ENCODE measurements at places on chromosomes 1 and 21.

DNA sequence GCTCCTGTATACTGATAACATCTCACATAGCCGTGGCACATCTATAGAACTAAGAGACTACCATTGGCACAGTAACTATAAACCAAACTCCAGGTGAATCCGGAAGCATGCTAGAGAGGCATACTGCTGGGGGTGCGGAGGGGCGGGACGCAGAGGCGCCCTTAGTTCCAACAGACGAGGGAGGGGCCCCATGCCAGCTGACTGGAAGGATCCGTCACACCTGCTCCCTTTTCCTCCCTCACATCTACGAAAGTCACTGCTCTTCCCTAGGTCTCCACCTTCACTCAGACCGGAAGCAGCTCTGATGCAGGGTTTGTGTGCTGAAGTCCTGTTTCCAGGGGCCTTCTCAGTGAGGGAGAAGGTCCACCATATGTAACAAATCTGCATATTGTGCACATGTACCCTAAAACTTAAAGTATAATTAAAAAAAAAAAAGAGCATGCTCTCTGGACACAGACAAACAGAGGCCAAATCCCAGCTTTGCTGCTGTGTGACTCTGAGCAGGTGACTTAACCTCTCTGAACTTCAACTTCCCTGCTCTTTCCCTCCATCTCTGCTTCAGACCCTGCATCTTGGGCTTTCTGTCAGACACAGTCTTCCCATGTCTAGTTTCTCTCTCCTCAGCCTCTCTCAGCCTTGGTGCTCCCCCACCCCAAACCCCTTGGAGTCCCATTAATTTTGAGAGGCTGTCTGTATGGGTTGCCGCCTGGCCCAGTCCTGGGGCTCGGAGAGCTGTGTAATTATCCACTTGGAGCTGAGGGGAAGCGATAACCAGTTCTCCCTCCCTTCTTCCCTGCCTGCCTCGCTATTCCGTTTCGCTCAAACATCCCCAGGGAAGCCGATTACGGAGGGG is 7.8 kb upstream of the GJB5 start:
- no peak for DNase-seq

DNA sequence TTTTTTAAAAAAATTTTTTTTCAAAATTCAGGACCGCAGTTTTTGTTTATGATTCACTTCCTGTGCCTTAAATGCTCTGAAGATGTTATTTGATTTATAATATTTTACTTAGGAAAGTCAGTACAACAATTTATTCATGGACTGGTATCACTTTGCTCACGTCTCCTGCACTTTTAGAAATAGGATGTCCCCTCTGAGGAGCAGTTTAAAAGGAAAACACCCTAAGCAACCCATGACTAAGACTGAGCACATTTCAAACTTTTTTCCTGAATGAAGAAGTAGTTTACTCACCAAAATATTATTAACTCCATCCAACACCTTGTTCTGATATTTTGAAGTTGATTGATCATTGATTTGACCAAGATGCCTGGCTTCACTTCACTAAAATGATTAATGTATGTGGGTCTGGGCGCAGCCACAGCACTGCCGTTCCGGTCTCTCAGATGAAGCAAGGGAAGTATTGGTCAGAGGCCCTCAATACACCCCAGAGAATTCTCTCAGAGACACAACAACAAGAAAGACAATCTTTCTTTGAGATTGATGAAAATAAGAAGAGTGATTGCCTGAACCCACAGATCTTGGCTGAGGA is 223.9 kb downstream of the TGFB2 start:
- DNase-seq, result peak; percentile 38

- DNase-seq, result no peak
These were observed 26.1 kb downstream of the PCAT6 start for GRCh38 chr1:202836623-202837403.

DNA sequence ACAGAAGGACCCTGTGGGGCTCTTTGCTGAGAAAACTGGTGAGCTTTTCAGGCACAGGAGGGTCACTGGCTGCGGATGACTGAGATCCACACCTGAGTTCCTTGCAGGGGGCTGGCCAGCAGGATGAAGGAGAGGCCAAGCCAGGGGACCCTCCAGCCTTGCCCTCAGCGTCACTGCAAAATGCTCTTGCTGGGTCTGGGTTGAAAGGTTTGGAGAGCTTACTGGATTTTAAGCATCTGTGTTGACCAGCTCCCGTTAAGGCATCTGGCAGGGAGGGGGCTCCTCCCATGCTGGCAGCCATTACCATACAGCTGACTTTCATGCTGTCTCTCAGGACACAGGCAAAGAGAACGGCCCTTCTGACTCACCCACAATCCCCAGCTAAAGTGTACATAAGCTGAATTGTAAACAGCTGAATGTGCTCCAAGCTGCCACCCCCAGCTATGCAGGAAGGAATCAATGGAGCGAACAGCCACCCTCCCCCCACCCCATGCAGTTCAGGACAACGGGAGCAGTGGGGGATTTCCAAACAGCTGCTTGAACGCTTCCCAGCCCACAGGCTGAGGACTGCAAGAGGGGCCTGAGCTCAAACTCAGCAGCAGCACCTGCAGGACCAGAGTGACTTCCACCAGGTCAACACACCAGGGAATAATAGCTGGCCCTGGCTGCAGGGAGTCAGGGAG is 21.3 kb upstream of the A3GALT2 start:
- peak; percentile 97 for DNase-seq

DNA sequence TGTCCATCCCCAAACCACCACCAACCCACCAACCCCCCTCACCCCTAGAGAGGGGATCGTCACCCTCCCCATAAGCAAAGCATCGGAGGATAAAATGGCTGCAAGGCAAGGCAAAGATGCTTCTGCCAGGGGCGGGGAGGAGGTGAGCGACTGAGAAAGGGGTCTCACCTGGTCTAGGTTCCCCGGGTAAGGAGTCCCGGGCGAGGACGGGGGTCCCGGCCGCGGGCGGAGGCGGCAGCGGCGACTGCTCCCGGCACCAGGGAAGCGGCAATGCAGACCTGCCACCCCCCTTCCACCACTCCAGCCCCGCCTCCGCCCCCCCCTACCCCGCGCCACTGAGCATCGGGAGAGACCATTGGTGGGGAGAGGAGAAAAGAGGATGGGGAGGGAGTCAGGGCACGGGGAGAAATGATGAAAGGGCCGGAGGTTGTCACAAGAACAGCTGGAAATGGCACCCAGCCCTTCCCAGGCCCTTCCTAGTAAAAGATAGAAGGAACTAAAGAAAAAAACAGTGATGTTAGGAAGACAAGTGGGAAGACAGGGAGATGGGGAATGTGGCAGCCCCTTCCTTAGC is at the start of gene SV2A:
Gene SV2A (minus strand): TSS at position 274 of the 574 bp plus-strand sequence. CDS start 4,004 bp downstream, outside the sequence.
- DNase-seq, result peak; percentile 72

DNA sequence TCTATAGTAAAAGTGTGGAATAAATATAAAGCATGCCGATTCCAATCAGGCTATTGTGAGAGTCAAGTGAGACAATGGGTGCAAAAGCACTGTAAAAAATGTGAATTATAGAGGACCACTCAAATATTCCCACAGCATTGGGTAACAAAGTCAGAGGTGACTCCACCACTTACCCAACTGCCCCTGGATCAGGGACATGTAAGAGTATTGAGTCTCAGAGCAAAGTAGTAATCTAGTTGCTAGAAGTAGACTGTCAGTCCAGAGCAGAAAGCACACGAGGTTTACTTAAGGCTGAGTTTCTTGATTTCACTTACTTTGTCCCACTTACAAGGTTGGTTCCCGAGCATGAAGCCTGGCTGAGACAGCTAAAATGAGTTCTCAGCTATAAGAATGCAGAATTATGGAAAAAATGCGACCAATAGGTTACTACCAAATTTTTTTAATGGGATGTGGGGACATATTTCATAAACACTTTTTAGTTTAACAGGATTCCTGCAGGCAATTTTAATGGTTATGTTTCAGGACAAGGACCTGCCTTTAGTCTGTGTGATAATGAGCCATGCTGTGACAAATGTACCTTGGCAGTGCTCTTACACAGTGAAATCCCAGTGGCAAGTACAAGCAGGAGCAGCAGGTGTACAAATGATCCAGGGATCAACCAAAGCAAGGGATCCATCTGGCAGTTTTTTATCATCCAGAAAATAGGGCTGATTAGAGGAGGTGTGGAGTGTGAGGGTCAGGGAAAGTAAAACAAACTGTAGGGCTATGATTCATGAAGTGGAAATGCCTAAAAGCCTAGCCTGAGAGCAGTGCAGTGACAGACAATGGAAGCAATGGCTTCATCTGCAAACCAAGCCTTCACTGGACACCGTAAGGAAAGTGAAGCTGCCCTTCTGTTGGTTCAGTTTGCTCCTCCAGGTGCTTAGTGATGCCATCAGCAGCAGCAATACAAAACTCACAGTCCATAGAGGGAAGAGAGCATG is 156.2 kb upstream of the SPAG17 start:
- DNase-seq, result peak; percentile 53

- no peak for DNase-seq
These were observed 691 bp downstream of the UTP11 start for GRCh38 chr1:38013227-38013622.

- DNase-seq, result peak; percentile 63
These were observed 89.7 kb upstream of the RUNX1 start for GRCh38 chr21:35138665-35139381.

- peak; percentile 28 for DNase-seq
These were observed 121.3 kb downstream of the SEC16B start for GRCh38 chr1:177848577-177848976.

GRCh38 chr1:105678334-105678733 is 1378.1 kb upstream of the PRMT6 start:
- peak; percentile 5 for DNase-seq

GRCh38 chr1:27616441-27616840 is 12.5 kb upstream of the AHDC1 start:
- no peak for DNase-seq

GRCh38 chr1:186945146-186945545 is 116.4 kb downstream of the PLA2G4A start:
- no peak for DNase-seq

GRCh38 chr1:228830954-228831481 is 95.7 kb downstream of the RHOU start:
- DNase-seq, result peak; percentile 52

DNA sequence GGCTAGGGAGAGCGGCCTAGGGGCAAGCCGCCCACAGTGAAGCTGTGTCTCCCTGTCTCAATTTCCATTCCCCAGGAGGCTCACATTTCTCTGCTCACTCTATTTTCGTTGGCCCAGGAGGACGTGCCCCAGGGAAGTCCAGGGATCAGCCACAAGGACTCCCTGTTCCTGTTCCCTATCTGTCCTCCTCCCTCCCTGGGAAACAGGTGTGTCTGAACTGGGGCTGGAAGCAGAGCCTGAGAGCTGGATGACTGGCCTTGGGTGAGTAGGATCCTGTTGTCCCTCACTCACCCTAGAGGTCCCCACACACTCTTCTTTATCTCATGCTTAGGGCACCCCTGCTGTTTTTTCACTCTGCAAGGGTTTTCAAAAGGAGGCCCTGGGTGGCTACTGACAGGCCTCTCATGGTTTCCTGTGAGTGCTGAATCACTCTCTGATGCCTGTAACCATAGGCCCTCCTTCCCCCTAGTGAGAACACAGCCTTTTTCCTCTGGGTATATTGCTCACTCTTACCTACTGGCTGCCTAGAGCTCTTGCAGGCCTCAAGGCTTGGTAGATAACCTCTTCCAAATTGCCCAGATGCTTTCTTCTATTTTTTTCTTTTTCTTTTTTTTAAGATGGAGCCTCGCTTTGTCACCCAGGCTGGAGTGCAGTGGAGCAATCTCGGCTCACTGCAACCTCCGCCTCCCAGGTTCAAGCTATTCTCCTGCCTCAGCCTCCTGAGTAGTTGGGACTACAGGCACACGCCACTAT is 3.3 kb upstream of the UTP11 start:
- peak; percentile 89 for DNase-seq

GRCh38 chr1:113800487-113800886 is 11.8 kb downstream of the RSBN1 start:
- peak; percentile 20 for DNase-seq

All from fibroblast of skin of back (primary cell).